ENCODE measurements at places on chromosomes 6 and 20.

- no peak for DNase-seq
Measured at GRCh38 chr6:5684320-5685053, 322.2 kb downstream of the NRN1 start.

- DNase-seq = no peak
Measured at GRCh38 chr20:58212636-58213035, 15.8 kb downstream of the ANKRD60 start.

- no peak for DNase-seq
Measured at GRCh38 chr6:104684911-104685415, 174.8 kb downstream of the HACE1 start.

DNA sequence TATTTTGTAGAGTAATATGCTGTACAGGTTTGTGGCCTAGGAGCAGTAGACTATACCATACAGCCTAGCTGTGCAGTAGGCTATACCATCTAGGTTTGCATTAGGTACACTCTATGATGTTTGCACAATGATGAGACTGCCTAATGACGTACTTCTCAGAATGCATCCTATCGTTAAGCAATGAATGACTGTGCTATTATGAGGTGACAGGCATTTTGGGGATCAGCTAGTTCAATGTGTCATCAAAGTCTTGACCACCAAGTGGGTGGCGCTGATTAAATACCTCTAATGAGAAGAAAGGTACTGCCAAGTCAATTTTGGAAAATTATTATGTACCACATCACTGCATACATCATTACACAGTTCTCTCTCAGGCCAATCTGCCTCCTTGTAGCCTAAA, 190.2 kb downstream of the BACH2 start:
- no peak for DNase-seq

GRCh38 chr6:159981403-159982245, 12.7 kb downstream of the IGF2R start:
- DNase-seq = no peak

- no peak for DNase-seq
Measured at GRCh38 chr6:37007340-37008043, 2.0 kb downstream of the FGD2 start.

DNA sequence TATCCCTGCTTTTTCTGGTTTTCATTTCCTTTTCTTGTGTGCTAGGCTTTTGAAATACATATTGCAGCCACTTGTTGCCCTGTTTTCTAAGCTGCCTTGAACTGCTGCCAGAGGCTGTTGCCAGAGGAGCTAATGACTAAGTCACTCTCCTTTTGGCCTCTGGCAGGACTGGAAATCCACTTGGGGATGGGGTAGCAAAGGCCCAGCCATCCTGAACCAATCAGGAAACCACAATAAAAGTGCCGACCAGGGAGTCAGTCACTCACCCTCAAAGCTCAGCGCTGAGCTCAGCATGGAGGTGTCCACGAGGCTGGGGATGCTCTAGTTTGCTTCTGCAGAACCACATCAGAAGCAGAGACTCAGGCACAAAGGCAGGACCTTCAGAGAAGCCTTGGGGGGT, 813.0 kb downstream of the DHX35 start:
- peak; percentile 46 for DNase-seq

- DNase-seq = peak; percentile 4
Measured at GRCh38 chr6:14354919-14355572, 237.5 kb downstream of the CD83 start.

GRCh38 chr6:162706232-162706631, 21.3 kb downstream of the PRKN start:
- DNase-seq = no peak

GRCh38 chr6:93447874-93448273, 28.5 kb upstream of the EPHA7 start:
- DNase-seq = no peak

DNA sequence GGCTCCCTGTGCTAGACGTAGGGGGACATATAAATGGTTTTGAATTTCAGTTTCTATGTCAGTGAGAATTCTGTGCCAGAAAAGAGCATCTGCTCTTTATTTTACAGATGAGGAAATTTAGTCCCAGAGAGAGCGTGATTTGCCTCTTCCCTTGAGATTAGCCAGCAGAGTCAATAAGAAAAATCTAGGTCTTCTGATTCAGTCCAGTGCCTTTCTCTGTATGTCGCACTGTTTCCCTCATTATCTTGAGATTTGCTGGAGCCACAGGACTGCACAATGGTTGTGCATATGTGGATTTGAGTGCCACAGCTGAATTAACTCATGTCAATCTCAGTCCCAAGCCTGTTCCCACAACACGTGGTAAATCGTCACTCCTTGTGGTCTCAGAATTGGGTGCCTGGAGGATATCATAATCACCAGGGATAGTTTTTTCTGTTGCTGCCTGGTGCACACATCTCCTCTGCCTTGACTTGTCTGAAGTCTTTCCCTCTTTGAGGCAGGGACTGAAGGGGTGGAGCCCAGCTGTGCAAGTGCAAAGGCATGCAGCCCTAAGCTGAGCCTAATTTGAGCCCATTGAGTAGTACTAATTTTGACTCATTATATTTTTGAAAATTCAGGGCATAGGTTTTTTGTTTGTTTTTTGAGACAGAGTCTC, 276.7 kb downstream of the SOX4 start:
- no peak for DNase-seq

DNA sequence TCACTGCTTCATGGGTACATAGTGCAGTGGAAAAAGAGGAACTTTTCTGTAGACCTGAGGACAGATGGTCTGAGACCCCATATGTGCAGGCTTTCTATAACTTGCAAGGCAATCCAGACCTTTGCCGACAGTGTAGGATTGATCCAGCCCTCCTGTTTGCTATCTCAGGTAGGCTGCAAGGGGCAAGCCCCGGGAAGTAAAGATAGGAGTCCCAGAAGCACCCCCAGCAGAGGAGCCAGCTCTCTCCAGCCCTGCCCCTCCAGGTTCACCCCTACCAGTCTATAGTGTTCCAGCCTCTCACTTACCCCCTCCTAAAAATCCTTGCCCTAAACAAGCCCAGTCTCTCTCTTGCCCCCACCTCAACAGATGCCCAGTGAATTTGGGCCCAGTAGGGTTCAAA, 96.2 kb downstream of the FAXC start:
- DNase-seq = no peak
